ENCODE measurements at places on chromosomes 5 and 9.
A peak's percentile ranks its signal among the peaks of the same experiment; 100 is the strongest.

- no peak for DNase-seq
Measured at GRCh38 chr9:106753155-106753671, 109.8 kb upstream of the ZNF462 start.

DNA sequence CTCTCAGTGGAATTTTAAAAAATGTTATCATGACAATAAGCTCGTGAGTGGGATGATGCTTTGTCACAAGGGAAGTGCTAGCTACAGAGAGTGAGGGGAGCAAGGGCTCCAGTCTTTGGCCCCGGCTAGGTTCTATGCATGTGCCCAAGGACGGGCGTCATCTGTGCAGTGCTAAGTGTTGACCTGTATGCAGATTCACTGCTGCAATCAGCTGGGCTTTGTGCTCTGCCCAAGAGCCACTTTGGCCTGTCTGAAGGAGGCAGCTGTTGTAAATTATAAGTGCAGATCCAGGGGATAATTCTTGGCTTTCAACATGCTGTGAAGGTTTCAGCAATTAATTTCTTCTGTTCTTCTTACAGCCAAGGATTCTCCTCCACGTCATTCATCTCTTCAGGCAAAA, 268.6 kb downstream of the PSAT1 start:
- DNase-seq: no peak

DNA sequence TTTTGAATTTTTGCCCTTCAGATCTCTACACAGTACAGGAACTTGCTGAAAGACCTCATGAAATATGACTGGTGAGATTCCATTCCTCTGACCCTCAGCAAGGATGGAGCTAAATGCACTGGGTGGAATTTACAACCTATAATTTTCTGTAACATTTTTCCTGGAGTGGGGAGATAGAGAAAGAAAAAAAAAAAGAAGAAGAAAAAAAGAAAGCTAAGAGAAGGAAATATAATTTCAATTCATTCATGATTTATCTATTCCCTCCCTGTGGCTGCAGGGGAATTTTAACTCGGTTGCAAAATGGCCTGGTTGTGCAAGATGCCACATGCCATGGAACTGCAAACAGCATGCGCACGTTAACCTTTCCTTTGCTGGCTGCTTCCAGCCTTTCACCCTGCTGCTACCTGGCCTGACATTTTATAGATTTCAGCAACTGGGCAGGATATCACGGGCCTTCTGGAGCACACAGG, 155.4 kb downstream of the FSTL4 start:
- DNase-seq: no peak

DNA sequence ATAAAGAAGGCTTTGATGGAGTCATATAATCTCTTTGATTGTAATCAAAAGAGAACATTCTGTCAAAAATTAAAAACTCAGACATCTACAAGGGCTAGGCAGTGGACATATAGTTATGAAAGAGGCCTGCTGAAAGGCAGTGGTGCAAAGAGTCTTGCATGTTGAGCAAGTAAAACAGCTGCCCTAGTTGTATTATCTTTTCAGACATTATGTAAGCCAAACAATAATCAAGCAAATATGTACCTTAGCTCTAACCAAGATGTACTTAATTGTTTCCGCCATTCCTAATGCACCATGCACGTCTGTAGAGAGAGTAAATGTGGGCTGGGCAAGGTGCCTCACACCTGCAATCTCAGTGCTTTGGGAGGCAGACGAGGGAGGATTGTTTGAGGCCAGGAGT, 14.3 kb downstream of the GAPT start:
- DNase-seq: no peak

- no peak for DNase-seq
Measured at GRCh38 chr5:68928617-68929302, 165.1 kb upstream of the SLC30A5 start.

DNA sequence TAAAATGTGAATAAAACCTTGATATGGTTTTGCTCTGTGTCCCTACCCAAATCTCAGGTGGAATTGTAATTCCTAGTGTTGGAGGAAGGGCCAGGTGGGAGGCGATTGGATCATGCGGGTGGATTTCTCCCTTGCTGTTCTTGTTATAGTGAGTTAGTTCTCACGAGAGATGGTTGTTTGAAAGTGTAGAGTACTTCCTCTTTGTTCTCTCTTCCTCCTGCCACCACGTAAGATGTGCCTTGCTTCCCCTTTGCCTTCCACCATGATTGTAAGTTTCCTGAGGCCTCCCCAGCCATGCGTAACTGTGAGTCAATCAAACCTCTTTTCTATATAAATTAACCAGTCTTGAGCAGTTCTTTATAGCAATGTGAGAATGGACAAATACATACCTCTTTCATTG, 34.9 kb downstream of the TARS1 start:
- DNase-seq: no peak

DNA sequence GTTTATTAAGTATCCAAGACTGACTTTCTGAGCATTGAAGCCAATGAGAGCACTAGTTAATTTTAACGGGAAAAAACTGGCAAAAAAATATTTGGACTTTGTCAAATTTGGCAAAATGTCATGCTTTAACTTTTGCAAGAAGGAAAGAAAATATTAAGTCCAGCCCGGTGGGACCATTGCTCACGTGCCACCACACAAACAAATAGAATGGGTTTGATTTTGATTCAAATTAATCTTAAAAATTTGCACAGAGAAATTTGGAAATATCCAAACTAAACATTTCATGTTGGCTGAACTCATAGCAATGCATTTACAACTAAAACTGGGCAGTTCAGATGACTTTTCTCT, 302.2 kb downstream of the EBF1 start:
- DNase-seq: no peak

GRCh38 chr5:150556859-150557508, 49.1 kb downstream of the NDST1 start:
- DNase-seq: no peak

DNA sequence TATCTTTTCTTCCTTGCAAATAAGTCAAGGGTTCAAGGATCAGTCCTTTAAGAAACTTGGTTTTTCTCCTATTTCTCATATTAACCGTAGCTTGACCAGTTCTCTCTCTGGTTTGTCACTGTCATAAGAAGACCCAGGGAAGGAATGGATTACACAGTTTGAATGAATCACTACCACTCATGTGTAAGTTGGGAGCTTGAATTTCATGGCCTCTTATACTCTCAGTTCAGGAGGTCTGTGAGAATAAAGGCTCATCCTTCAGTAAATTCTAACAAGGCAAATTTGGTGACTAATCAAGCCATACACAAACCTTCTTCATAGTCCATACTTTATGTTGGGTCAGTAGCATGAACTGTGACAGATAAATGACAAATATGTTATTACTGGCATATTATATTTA, 323.1 kb upstream of the ACTBL2 start:
- no peak for DNase-seq

DNA sequence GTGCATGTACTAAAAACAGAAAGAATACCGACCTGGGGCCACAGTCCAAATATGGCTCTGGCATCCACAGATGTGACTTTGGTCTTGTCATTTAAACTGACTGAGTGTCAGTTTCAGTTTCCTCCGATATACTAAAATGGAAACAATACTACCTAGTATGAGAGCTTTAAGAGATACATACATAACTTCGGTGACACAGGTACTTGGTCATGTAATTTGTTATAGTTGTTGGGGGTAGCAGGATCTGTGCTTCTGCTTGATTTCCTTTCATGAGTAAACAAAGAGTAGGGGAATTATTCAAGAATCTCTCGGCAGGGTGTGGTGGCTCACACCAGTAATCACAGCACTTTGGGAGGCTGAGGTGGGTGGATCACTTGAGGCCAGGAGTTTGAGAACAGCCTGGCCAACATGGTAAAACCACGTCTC, 32.1 kb downstream of the MTMR12 start:
- DNase-seq: peak; percentile 3

- no peak for DNase-seq
Measured at GRCh38 chr5:142098931-142099330, 9.6 kb upstream of the NDFIP1 start.

- DNase-seq: no peak
Measured at GRCh38 chr5:136399527-136399926, 34.2 kb upstream of the TRPC7 start.

DNA sequence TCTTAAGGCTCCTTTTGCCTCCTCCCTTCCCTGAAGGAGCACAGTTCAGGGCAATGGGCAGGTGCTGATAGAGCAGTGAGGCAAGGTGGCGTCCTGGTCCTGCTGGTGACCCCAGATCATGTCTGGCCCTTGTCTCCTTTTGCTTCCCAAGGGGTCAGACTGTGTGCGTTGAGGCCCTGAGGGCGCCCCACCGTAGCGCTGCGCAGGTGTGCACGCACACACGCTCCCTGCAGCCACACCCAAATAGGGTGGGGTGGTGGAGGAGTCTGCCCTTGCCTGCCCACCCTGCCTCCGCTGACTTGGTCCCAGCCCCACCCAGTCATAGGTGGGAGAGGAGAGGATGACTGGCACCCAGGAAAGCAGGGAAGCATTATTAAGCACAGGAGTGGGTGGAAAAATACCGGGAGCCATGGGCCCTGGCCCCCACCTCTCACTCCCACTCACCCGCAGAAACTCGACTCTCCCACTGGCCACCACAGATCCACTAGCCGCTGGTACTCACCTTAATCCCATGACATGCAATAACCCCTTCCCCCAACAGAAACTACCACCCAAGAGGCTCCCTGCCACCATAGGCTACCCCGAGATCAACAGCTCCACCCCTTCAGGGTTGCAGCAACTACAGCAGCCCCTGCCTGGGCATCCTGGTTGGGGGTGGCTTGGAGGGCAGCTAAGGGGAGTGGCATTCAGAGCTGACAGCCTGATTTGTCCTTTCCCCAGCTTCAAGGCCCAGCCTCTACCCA, 16.7 kb downstream of the PDLIM4 start:
- no peak for DNase-seq

DNA sequence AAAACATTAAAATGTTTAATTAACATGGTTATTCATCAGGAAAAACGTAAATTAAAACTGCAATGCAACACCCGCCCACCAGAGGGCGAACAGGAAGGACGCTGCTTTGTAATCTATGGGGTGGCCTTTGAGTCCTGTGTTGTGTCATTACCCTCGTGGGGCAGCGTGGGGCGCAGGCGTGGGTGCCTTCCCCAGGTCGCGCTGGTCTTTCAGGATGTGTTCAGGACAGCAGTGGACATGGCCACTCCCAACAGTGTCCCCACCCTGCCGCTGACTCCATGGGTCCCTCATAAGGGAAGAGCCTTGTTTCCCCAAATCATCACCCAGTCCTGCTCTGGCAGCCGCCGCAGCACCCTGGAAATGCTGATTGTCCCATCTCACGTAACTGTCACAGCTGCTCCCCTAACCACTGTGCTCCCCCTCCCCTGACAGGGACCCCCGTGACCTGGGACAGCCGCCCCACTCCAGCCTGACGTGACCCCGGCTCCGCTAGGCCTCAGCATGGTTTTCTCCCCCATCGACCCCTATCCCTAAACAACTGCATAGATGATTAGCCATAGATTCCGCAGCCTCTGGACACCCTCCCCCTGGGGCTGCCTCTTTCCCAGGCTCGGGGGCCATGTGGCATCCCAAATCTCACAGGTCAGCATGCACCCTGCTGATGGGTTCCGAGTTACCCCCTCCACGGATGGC, 36.4 kb downstream of the GLT6D1 start:
- DNase-seq: peak; percentile 25

DNA sequence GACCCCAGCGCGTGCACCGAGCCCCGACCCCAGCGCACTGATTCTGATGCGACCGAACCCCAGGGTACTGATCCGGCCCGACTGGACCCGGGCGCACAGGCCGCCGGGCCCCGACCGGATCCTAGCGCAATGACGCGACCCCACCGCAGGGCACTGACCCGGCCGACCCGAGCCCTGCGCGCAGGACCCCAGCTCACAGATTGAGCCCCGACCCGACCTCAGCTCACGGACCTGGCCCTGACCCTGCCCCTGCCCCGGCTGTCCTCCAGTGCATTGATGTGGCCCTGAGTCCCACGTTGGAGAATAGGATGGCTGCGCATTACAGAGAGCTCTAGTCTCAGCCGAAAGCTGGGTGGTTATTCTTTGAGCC, 438 bp downstream of the TRIP13 start:
- DNase-seq: no peak

- no peak for DNase-seq
Measured at GRCh38 chr9:20417373-20418080, 204.8 kb downstream of the MLLT3 start.

Data from T-cell (primary cell).